ENCODE measurements at places on chromosomes 3 and 15.
A peak's percentile ranks its signal among the peaks of the same experiment; 100 is the strongest.

DNA sequence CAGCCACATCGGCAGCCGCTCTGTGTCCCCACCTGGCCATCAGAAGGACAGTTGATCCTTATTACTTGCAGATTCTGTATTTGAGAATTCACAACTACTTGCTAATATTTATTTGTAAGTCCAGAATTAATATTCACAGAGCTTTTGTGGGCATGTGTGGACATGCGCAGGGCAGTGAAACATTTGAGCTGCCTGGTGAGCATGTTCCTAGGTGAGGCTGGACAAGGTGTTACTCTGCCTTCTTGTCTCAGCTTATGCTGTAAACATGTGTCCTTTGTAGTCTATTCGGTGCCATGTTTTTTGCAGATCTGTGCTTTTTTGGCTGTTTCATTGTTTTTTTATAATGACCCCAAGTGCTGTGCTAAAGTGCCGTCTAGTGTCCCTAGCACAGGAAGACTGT lies 15.6 kb downstream of the FAH start:
- DNase-seq = no peak

- DNase-seq = no peak
Observed at GRCh38 chr3:64216274-64217147, 8.8 kb downstream of the PRICKLE2 start.

DNA sequence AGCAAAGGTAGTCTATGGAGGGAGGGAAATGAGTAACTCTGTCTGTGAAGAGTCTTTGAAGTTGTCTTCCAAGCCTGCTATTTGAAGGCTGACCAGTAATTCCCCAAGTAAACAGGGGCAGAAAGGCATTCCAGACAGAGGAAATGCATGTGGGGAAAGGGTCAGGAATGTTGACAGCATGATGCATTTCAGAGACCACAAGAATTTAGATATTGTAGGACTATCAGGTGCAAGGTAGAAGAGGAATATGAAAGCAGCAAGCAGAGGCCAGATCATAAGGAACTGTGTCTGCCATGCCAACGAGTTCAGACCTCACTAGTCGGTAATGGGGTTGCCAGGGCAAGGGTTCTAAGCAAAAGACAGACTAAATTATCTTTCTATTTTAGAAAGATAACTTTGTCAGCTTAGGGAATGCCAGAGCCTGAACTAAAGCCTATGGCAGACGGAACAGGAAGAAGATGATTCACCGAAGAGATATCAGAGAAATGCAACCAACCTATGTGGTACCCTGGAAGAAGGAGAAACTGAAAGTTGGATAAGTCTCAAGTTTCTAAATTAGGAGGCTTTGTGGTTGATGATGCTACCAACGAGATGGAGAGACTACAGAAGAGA lies 327.0 kb upstream of the RORA start:
- DNase-seq = no peak

DNA sequence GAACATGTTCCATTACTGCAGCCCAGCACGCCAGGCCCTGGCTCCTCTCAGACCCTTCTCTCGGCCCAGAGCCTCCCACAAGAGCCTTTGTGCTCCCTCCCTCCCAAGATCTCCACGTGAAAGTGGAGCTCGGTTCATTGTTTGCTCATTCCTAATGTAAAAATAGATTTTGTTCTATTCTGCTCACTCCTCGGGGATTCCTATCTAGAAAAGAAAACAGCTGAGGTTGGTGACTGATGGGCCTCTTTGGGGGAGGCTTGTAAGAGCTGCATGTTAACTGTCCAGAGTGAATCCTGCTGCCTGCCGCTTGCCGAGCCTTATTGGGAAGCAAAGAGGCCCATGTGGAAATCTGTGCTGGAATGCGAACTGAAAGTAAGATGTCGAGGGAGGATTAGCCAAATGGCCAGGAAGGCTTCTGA lies 267.1 kb downstream of the LRTM1 start:
- DNase-seq = no peak

DNA sequence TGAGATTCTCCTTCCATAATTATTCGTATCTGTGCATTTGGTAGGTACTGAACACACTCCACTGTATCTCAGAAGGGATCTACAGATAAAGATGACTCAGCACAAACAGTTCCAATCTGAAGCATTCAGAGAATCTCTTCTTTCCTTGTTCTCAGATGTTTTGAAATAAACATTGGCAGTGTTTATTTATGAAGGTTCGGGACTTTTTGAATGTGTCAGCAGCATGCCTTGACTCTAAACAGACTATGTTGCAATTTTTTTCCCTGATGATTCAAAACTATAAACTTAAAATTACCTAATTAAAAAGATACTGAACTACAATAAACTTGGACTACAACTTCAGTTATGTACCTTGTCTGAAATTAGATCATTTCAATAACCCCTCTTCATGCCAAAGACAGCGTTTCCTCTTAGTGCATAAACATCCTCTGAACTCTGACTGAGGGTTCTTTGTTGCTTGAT lies 612.9 kb upstream of the TBL1XR1 start:
- DNase-seq = no peak

GRCh38 chr15:61169275-61169903 lies 59.7 kb downstream of the RORA start:
- DNase-seq = no peak

DNA sequence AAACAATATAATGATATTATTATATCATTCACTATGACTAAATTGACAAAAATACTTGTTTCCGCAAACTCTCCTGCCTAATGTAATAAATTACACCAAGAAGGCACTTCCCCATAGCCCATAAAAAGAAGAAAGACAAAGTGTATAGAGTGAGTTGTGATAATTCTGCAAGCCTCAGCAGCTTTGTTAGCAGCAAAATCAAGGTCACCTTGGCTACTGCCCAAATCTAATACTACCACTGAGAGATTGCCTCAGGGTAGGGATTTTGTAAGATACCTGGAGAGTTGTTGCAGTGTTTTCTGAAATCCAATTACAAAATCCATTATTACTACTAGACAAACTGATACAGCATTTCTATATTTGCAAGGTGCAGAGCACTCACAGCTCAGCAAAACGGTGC lies 503.5 kb downstream of the FGF12 start:
- no peak for DNase-seq

DNA sequence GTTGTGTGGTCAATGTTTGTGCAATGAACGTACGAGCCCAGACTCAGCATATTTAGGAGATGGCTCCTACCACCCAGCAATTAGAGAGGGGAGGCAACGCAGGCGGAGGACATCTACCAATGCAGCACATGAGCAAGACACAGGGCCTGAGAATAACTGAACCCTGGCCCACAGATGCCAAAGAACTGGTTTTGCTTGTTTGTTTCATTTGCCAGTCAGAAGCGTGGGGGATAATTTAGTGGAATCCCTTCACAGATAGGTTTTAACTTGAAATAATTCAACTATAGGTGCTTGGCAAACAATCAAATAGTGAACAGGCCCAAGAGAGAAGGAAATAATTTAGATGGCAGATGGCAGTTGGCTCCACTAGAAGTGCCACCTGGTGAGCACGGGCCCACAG lies 54.8 kb downstream of the LIPC start:
- DNase-seq = no peak

DNA sequence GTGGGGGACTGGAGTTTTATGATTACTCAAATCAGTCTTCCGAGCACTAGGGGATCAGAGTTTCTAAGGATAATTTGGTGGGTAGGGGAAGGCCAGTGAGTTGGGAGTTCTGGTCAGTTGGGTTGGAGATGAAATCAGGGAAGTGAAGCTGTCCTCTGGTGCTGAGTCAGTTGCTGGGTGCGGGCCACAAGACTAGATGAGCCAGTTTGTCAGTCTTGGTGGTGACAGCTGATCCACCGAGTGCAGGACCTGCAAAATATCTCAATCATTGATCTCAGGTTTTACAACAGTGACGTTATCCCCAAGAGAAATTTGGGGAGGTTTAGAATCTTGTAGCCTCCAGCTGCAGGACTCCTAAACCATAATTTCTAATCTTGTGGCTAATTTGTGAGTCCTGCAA lies 249.4 kb downstream of the FAM43A start:
- DNase-seq = no peak

DNA sequence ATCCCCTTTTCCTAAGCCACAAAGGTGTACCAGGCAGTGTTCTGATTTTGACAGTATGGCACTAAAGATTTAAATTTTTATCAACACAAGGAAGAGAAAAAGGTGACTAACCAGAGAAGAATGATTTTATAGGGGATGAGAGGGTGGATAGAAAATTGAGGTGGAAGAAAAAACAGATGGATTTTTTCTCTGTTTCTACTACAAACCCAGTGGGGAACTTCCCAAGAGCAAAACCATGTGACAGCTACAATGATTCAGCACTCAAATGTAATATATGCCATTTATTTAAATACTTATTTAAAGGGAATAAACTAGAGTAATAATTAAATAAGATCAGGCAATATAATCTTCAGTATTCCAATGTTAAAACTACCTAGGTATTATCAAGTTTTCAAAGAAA lies 11.1 kb downstream of the DCUN1D1 start:
- DNase-seq = no peak

DNA sequence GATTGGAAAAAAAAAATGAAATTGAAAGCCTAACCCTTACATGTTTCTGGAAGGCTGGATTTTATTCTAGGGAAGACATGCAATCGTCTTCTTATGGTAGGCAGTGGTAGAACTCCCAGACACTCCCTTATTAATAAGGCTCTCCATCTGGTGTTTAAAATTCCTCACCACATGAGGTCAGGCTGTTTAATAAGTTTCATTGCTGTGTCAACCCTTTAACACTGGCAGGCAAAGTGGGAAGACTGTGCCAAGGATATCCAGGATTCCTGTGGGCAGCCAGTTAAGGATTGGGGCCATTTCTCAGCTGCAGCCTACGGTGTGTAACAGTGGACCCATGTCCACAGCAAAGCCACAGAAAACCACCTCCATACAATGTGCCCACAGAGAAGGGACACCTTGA lies 225.5 kb upstream of the CHRM5 start:
- DNase-seq = no peak

DNA sequence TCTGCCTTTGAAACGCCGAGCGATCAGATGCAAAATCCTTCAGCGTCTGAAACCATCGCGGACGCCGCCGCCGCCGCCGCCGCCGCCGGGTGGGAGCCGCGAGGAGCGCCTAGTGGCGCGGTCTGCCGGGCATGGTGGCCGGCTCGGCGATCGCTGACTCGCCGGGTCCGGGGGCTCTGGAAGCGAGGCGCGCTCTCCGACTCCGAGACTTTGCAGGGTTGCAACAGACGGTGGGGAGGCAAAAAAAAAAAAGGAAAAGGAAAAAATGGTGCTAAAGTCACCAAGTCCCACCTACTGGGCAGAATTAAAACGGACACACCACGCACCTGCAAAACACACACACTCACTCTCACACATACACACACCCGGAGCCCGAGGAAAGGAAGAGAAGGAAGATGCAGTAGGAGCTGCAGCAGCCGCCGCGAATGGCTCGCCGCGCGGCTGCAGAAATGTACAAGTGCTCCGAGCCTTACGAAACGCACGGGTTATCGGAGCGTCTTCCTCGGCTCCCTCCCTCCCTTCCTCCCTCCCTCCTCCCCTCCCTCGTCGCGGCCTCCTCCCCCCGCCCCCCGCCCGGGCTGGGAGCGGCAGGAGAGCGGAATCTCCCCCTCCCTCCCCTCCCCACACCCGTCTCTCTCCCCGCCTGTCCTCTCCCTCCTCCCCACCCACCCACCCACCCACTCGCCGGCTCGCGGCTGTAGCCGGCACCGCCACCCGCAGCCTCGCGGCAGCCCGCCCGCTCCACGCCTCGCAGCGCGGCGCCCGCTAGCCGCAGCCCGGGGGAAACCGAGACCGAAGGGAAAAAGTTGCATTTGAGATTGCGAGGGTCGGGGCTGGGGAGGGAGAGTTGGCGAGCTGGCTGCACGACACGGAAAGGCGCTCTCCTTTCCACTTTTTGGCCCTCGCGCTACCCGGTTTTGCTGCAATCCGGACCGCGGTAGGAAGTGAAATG lies at the start of gene NTRK3:
Gene NTRK3, minus strand, starts transcription at position 461 of the 952 bp plus-strand sequence. CDS start 586 bp downstream, outside the sequence.
- no peak for DNase-seq

DNA sequence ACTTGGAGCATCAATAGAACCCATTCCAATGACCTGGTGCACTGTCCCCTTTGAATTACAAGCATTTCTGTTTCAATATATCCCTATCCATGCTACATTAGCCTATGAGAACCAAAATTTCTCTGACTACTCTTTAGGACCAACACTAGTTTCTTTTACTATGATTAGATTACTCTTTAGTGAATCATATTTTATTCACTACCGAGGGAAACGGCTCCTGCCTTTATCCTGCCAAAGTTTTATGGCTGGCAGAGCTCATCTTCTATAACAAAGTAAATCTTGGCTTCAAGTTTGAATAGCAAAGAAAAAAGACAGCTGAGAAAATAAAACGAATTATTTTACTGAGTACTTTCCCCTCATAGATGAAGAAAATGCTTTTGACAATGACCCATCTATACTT lies 120.9 kb downstream of the SLC9A9 start:
- DNase-seq = no peak

DNA sequence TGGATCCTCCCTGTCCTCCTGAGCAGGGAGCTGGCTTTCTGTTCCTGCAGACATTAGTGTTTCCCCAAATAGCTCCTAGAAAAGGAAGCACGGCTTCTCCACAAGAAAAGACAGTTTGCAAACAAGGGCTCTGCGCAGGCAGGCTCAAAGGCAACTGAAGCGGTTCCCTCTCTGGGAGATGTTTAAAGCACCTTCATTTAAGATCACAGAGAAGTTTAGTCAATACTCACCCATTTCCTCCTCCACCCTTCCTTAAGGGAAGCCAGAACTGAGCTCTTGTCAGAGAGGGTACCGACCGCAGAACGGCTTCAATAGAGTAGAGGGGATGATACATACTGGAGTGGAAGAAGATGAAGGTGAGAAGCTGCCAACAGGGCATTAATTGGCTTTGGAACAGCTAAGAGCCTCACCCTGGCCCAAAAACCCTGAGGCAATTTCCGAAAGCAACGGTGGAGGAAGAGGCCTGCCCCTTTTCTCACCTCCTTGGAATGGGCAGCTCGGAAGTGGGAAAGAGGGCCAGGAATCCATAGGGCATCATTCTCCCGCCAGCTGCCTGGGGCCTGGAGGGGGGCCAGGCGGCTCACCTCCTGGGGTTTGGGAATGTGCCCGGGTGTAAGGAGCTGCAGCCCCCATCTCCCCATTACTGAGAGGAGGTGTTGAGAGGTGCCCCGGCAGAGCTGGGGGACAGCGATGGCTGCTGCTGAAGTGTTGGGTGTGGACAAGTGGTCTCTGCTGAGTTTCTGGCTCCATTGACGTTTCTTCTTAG lies 4.8 kb upstream of the EPHB3 start:
- peak; percentile 62 for DNase-seq

GRCh38 chr3:43094381-43094780 lies 11.5 kb downstream of the POMGNT2 start:
- DNase-seq = no peak

GRCh38 chr15:72358650-72359171 lies 17.1 kb downstream of the HEXA start:
- DNase-seq = no peak

DNA sequence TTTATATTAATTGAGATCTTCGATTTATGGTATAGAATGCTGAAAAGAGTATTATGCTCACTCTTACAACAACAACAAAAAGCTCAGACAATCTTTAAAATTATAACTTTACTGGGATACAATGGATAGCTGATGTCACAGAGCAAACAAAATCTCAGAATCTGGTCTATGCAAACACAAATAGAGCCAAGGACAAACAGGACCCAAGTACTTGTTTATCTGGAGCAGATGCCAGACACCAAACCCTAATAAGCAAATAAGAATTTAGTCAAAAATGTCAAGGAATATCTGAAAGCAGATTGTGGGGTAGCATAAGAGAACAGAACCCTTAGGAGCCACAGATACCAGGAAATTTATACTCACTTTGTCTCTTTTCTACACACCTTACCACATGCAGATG lies 302.2 kb downstream of the CGGBP1 start:
- no peak for DNase-seq

GRCh38 chr15:69451951-69452691 lies 497 bp upstream of the RPLP1 start:
- DNase-seq = no peak

Data from CD4-positive, alpha-beta T cell treated with Interleukin-6 at 100 ng/mL for 8 hours (primary cell).